ENCODE measurements at places on chromosomes 11 and 22.

GRCh38 chr11:127247261-127247851 lies 246.8 kb upstream of the KIRREL3 start:
- DNase-seq: no peak

DNA sequence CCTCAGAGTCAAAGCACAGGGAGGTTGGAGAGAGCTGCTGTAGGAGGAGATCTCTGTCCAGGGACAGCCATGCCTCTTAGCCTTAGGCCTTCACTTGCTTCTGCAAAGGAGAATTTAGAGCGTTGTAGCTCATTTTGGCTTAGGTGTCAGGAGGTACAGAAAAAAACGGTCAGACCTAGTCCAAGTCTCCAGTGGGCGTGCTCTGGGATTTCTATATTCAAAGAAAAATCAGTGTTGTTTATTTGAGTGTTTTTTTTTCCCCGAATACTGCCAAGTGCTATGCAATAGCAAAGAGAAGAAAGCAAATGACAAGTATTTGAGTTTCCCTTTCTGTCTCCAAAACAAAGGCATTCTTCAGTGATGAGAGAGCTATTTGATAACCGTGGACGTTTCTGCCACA lies 22.7 kb upstream of the OPCML start:
- no peak for DNase-seq

DNA sequence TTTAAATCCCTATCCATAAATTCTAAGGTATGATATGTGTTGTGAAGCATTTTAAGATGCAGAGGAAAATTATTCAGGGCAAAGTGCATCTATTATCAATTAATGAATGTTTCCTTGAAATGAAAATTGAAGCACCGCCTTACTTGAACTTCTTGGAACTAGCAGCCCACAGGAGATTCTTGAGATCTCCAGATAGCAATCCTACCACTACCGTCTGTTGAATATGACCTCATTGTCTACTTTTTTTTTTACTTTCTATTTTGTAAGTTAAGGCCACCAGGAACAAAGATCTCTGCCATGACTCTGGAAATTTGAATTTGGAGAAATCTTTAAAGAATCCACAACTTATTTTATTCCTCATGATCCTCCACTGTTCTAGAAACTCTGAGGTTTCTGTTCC lies 808.7 kb downstream of the KCNA4 start:
- no peak for DNase-seq

DNA sequence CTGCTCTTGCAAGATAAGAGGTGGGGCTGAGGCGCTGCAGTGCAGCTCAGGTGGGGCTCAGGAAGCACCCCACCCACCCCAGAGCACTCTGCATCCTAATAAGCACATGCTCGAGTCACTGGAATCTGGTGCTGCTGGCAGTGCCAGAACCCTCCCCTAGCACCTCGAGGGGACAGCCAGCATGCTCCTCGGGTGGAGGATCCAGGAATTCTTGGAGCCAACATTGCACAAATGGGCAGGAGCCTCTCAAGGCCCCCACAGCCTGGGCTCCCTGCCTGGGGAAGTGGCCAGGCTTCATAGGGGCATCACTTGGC lies 27.5 kb upstream of the CABP7 start:
- no peak for DNase-seq

DNA sequence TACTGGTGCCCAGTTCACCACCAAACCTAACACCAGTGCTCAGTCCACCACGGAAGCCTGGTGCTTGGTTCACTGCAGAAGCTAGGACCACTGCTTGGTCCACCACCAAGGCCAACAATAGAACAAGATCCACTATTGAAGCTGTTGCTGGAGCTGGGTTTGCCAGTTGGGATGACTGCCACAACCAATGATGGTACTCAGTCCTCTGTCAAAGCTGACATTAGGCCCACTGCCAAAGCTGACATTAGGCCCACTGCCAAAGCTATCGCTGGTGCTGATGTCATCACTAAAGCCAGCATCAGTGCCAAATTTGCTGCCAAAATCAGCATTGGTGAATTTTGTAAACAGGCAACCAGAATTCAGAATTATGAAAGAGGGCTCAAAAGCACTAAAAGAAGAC lies 1850.2 kb upstream of the RAG2 start:
- no peak for DNase-seq

GRCh38 chr11:110323786-110324185 lies 27.4 kb upstream of the RDX start:
- DNase-seq: no peak
